ENCODE measurements at places on chromosomes 13 and 19. TPM values are rescaled to one million over a fixed set of nuclear protein-coding genes. Genes with fewer than 3 reads are reported as not detected.

ALOX5AP gene
- polyA plus RNA-seq: 4.3 TPM

RASIP1 gene
- 25.9 TPM for polyA plus RNA-seq

ZNF525 gene
- 5.8 TPM for polyA plus RNA-seq

SIX5 gene
- polyA plus RNA-seq: 19.0 TPM

ZNF793 gene
- polyA plus RNA-seq: 10.9 TPM

PEAK3 gene
- polyA plus RNA-seq: 0.05 TPM

FLT1 gene
- 14.4 TPM for polyA plus RNA-seq

DNA sequence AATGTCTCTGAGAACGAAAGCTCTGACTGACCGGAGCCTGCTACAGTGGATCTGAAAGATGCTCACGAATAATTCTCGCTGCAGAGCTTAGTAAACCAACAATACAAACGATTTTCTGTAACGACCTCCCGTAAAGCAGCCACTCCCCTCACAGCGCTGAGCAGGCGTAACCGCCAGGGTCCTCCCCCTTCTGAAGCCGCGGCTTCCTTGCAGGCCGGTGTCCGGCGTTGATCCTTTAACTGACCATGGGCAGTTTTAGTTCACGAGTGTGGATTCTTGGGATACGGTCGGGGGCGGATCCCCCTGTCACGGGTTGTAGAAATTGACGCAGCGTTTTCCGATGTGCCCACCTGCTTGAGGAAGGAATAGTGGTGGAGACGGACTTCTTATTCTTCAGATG lies 75.9 kb downstream of the ATP11A start:
- DNase-seq: no peak

DNA sequence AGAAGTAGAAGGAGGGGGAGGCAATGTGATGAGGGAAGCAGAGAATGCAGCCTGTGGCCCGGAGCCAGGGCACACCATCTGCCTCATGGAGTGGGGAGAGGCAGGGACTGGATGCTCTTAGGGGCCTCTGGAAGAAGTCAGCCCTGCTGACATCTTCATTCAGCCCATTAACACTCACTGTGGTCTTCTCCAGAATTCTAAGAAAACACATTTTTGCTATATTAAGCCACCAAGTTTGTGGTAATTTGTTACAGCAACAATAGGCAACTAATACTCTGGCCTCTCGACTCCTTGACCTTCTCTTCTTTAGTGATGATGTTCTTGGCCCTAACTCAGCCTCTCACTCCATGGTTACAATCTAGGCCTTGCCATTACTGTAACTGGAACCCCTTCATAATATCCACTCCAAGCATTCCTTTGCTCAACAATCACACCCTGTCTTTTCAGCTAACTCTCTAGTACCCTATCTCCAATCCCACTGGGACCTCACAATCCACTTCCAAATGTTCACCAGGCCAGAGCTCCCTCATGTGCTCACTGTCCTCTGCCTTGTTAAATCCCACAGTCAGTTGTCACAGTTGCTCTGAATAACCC lies 98.5 kb downstream of the MIPEP start:
- no peak for DNase-seq

DNA sequence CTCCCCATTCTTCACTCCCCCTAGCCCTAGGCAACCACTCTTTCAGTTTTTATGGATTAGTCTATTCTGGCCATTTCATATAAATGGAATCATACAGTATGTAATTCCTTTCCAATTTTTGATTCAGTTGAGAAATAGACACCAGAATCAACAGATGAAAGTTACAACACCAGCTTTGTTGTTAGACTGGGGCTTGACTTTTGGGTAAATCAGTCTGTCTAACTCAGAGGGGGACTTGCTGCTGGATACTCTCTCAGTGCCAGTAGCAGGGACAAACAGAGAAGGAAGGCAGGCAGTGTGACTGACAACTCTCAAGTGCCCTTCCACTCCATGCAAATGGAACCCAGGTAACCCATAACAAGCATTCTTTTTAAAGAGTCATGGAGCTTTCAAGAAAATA lies 40.7 kb downstream of the CDADC1 start:
- no peak for DNase-seq

DNA sequence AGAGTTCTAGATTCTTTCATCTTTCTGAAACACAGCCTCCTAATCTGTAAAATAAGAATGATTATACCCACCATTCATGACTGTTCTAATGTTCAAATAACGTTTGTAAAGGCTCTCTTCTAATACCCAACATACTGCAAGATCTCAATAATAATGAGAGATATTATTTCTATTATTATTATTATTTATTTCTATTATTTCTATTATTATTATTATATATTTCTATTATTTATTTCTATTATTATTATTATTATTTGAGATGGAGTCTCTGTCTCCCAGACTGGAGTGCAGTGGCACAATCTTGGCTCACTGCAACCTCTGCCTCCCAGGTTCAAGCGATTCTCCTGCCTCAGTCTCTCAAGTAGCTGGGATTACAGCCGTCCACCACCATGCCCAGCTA lies 395.5 kb downstream of the EFNB2 start:
- no peak for DNase-seq

DNA sequence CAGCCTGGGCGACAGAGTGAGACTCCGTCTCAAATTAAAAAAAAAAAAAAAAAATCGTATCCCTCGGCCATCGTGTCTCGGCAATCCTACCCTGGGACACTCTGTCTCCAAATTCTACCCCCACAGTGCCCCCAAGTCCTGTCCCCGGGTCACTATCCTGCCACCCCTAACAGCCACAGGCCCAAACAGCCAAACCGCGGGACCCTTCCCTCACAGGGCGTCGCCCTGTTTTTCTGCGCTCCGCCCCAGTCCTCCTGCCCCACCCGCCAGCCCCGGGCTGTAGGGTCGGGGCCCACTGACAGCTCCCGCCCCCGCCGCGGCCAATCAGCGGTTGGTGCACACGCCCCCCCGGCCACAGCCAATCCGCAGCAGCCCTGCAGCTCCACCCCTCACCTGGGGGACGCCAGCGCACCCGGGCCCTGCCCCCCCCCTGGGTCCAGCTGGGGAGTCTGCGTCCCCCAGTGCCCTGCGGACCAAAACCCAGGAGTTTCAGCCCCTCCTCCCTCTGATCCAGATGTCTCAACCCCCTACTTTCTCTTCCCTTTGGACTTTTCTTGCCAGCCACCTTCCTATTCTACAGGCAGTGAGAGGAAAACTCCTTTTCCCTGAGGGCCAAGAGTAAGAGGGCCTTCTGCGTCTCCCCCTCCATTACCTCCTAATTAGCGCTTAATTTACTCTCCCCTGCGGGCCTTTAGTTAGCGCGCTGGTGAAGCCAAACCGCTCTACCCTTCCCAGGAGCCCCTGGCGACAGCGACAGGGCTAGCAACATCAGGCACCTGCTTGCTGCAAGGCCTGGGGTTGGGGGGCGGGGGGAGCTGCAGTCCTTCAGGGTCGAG lies 1.5 kb upstream of the BCAT2 start:
- no peak for DNase-seq

DNA sequence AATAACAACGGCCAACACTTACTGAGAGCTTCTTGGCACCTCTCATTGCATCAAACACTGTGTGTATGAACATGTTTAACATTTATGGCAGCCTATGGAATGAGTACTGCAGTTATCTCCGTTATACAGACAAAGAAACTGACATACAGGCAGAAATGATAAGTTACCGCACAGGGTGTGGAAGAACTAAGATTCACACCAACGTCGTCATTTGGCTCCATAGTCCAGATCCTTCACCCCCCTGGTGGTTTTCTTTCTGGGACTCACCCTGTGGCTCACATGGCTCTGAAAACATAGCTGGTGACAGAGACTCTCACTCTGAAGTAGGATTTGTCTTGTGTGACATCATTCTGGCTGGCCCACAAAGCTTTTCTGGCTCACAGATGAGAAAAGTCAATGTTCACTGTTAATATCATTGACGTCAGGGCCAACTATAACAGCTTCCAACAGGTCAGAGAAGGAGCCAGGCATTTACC lies 230.1 kb downstream of the DLEU7 start:
- no peak for DNase-seq

DNA sequence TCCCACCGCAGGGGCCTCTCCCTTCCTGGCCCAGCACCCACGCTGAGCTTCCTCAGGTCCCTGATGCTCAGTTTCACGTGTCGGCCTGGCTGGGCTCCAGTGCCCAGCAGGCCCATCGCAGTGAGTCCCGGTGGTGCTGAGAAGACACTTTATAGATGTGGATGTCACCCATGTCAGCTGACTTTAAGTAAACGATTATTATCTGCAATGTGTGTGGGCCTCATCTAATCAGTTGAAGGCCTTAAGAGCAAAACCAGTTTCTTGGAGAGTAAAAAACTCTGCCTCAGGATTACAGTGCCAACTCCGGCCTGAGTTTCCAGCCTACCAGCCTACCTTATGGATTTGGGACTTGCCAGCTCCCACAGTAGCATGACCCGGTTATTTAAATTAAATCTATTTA lies 17.3 kb upstream of the SMIM17 start:
- DNase-seq: no peak

DNA sequence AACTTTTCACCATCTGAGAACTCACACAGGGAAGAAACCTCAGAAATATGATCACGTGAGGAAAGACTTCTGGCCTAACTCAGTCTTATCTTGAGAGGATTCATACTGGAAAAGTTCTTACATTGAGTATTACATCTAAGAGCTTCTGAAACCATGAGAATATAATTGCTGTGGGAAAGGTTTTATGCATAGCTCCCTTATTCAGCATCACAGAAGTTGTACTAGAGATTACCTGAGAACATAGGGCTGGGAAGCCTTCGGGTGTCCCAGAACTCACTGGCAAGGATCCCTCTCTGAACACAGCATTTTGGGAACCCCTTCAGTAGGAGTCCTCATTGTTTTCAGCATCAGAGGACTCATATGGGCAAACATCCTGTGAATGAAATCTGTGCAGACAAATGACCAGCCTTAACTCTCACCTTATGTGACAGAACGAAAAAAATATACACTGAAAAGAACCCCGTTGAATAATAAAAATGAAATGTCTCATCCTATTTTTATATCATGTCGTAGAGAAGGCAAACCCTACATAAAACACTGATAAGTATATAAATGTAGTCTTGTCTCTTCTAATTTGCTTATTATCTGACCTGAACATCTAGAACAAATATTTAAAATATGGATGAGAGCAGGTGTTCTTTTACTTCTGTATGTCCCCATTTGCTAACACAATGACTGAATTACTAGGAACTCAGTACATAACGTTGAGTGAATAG lies 14.2 kb downstream of the ZNF274 start:
- no peak for DNase-seq

DNA sequence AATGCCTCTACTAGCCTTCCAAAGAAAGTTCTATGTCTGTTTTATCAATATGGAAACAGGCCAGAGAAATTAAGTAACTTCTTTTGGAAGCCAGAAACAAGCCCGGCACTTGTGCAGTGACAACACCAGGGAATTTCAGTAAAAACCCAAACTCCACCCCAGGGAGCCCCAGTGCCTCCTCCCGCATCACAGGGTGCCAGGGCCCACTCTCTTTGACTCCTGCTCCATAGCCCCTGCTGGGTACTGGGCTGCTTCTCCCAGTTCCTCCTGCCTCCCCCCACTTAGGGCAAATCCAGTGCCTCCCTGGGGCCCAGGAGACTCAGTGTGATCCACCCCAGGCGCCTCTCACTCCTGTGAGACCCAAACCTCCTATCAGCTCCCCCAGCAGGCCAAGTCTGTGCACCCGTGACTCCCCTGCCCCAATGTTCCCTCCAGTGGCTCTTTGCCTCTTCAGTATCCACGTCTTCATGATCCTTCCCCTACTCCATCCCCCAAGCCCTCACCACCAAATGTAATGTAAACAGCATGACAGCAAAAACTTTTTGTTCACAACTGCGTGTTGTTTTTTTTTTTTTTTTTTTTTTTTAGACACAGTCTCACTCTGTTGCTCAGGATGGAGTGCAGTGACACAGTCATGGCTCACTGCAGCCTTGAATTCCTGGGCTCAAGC lies 2.3 kb upstream of the FFAR3 start:
- DNase-seq: no peak

DNA sequence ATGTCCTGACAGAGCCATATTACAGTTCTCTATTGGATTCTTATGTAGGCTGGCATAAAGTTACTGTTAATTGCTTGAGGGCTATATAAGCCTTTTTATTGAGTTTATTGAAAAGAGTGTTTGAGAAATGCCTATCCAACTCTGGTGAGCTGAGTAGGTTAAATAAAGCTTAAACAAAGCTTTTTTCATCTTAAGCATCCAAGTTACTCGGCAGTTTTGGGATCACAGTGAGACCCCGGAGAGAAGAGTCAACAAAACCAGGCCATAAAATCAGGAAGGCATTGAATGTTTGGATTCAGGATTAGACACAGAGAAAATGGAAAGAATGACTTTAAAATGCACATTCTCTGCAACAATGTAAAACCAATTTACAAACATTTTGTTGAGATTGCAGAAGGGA lies 588.5 kb downstream of the DACH1 start:
- DNase-seq: no peak

DNA sequence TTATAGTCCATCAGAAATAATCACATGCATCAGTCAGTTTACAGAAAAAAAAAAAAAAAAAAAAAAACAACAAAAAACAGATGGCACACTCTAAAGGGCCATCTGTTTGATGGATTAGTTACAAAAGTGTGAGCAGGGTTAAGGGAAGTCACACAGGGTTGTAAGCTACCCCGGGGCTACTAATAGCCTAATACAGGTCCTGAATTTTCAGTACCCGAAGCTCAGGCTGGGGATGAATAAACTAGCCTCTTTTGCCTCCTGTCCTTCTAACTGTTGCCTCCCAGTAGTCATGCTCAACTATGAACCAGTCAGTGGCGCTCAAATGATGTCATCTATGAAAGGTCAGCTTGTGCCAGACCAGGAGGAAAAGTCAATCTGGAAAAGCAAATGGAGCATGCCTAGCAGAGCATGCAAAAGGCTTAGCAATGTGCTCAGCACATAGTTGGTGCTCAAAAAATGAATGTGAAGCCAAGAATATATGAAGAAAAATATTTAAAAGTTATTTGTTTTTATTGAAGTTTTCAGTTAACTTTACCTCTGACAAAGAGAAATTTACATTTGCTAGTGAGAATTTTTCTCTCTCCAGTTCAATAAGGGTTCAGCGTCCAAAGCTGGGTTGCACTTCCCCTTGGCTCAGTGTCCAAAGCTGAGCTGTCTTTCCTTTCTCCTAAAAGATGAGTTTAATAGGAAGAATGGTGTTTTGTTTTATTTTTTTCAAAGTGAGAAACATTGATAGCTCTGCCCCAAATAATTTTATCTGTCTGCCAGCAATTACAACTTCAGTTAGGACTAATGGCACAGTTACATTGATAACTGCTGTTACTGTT lies 30.8 kb upstream of the LRCH1 start:
- DNase-seq: no peak

- no peak for DNase-seq
Observed at GRCh38 chr13:49657241-49657641, 28.9 kb downstream of the ARL11 start.

Data from forelimb muscle (tissue), 1 donor.